ENCODE measurements at places on chromosomes 1 and 21.

GRCh38 chr1:37761416-37762095 lies 3.4 kb downstream of the EPHA10 start:
- DNase-seq = no peak

DNA sequence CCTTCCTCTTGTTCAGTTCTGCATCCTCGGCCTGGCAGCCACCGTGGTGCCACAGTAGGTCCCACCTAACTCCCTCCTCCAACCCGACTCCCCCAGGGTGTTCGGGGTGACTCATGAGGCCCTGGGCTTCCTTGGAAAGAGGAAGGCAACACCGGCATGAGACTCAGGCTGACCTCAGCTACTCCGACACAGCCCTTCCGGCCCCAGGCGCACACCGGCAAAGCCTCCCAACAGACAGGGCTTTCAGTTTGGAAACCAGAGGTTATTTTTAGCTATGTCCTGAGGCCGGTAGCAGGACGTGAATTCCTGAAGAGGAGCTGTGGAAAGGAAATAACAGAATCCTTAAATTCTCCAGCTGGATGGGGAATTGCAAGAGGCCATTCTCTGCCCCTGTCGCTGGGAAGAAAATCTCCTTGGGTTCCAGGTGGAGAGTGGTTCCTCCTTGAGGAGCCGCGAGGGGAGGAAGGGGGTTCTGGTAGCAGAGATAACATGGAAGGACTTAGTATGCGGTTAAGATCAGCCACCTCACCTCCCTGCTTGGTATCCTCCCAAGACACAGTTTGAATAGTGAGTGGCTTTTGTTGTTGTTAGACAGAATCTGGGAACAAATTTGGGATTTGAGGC lies 24.4 kb downstream of the PLXNA2 start:
- DNase-seq = no peak

DNA sequence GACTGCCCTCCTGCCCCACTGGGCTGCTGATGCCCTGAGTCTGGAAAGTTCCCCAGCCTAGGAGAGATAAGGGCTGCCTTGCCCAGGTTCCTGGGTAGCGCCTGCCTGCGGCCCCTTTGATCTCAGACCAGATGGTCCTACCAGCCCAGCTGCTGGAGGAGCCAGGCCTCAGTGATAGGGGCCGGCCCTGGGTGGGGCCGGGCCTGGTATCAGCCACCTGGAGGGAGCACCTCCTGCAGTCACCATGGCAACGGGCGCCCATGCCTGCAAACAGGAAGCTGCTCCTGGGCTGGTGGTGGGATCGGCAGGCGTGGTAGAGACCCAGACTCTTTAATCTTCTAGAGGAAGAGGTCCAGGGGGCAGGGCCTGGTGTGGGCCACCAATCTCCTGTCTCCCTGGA lies 119.7 kb upstream of the WNT4 start:
- no peak for DNase-seq

DNA sequence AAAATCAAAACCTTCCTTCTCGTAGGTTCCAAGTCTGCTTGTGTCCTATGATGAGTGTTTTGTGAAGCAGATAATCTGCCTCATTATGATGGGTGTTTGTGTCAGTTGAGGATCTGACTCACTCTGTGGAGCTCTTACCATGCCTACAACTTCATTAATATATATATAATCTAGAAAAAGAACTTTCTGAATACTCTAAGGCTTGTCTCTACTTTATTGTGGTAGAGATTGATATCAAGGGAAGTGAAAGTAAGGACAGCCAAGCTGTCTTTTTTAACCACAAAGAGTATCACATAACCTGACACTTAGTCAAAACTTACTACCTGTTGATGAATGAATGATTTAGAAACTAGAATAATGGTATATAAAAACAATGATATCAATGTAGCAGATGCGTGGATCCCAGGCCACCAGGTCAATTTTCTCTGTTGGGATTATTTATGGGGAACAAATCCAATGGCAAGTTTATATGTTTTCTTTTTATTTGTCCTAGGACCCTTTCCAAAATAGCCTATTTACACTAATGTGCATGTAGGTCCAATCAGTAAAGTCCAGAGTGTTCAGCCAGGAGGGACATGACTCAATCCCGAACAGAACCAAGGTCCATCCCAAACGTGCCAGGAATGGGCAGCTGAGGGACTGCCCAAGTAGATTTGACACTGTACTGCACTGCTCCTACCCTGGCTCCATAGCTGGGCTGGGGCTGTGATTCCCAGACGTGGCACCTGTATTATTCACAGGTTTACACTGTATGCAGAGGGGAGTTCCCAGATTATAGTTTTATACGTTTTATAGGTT lies 182.3 kb upstream of the GREM2 start:
- DNase-seq = no peak

GRCh38 chr1:152108882-152109222 lies 6.4 kb downstream of the TCHH start:
- no peak for DNase-seq

DNA sequence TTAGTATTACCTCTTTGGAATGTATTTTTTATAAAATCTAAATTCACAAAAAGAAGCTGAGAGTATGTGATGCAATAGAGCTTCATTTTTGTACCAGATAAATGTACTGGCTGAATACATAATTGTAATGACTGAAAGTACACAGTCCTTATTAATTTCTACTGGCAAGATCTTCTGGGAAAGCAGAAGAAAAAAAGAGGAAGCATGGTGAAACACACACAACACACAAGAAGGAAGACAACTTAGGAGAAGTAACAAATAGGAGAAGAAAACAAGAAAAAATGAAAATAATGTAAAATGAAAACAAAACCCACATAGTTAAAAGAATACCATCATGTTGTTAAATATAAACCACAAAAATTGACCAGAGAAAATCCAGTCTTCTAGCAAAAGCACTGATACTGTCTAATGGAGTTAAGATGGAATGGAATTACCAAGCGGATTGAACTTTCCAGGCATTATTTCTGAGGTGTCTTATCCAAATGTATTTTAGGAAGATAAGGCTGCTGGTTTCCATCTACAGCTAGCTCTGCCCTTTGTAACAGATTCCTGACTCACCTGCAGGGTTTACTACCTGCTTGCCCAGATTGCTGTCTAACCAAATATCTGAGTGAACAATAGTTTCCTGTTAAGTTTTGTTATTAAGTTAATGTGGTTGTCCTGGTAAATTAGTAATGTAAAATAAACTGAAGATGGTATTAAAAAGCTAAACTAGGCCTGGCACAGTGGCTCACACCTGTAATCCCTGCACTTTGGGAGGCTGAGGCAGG lies 4.5 kb upstream of the COP1 start:
- no peak for DNase-seq

GRCh38 chr21:43827015-43827611 lies 37.7 kb downstream of the RRP1 start:
- DNase-seq = no peak

DNA sequence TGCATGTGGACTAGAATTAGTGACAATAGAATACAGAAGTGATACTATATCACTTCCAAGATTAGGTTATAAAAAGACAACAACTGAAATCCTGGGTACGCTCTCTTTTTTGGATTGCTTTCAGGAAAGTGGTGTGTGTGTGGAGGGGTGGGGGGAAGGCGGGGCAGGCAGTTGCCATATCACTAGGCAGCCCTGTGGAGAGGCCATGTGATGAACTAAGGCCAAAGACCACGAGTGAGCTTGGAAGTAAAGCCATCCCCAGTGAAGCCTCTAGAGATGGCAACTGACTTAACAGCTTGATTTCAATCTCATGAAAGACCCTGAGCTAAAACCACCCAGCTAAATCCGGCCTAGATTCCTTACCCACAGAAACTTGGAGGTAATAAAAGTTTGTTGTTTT lies 6.2 kb upstream of the ASPM start:
- no peak for DNase-seq

DNA sequence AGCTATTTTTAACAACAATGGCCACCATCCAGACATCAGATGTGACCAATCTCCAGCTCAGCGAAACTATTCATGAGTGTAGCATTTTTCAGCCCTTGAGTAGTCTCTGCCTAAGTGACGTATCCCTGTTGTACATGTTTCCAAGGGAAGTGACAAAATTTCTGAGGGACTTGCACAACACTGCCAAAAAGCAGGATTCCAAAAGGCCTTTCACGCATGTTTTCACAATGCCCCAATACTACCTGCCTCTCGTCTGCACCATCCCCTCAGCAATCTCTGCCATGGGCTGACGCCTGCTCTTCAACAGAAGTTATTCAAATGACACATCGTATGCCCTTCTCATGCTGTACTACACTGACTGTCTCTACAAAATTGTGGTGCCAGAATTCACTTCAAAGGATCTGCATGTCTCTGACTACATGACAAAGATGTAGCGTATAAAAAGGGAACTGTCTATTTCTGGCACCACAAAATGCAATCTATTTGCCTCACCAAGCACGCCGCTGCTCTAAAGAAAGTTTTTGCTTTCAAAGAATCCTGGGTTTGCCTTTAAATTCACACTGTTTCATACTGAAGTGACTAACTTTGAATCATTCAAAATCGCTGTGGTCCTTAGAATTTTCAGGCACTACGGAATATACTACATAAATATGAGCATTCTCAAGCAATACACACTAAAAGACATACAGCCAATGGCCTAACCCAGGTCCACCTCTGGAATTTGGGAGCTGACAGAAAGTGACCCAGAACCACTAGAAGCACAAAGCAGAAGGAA lies 32.9 kb downstream of the JAK1 start:
- no peak for DNase-seq

GRCh38 chr1:24415910-24416665 lies 486 bp downstream of the NIPAL3 start:
- no peak for DNase-seq

GRCh38 chr1:180927841-180928240 lies 15.1 kb downstream of the KIAA1614 start:
- DNase-seq = no peak

DNA sequence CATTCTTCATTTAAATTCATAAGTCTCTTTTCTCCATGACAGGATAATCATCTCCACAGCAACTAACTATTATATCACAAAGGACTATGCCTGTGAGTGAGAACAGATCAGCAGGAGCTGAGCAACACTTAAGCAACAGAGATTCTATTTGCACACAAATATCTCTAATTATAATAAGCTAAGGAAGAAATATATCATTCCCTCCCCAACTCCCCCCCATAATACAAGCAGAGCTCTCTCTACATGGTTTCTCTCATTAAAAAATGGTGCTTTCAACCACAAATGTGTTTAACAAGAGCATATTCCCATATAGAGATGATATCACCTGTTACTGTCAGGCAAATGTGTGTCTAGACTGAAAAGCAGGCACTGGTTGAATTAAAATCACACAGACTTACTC lies 34.5 kb upstream of the NIBAN1 start:
- no peak for DNase-seq

GRCh38 chr1:5002676-5003075 lies 348.3 kb downstream of the AJAP1 start:
- no peak for DNase-seq

GRCh38 chr1:115640384-115640783 lies 1.4 kb upstream of the VANGL1 start:
- DNase-seq = no peak

- no peak for DNase-seq
Observed at GRCh38 chr1:18121072-18121820, 13.6 kb downstream of the IGSF21 start.

- DNase-seq = no peak
Observed at GRCh38 chr21:28751176-28751575, 241.5 kb downstream of the LTN1 start.

GRCh38 chr1:162388615-162389014 lies 7.1 kb downstream of the C1orf226 start:
- DNase-seq = no peak

GRCh38 chr1:19044975-19045831 lies 88.7 kb upstream of the IFFO2 start:
- no peak for DNase-seq

- DNase-seq = no peak
Observed at GRCh38 chr21:34938089-34938764, 110.9 kb downstream of the RUNX1 start.

DNA sequence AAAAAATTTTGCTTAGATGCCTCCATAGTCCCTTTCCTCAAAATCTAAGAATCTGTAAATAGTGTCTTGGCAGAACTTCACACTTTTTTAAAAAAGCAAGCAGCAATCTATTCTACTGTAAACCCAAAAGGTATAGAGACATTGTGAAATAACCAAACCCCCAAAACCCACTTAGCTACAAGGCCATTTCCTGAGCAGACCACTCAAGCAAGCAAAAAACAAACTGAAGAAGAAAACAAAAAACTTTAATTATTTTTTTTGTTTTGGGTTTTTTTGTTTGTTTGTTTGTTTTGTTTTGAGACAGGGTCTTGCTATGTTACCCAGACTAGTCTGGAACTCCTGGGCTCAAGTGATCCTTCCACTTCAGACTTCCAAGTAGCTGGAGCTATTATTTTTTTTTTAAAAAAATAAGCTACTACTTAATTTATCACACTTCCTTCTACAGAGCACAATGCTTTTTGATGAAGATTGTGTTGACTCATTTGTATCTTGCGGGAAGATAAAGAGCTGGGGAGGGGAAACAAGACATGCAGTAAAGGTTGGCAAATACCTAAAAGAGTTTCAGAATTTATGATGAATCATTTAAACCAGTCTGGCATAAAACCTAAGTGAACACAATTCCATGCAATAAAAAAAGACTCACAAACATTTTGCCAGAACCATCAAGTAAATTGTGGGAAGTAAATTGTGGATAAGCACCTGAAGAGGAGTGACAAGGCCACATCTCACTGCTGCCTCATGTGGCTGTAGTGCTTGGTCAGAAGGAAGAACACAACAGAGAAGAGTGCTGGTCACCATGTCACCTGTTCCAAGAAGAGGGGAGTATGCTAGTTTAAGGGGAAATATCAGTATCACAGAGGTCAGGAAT lies 2.7 kb upstream of the PTPN22 start:
- DNase-seq = peak; percentile 9

DNA sequence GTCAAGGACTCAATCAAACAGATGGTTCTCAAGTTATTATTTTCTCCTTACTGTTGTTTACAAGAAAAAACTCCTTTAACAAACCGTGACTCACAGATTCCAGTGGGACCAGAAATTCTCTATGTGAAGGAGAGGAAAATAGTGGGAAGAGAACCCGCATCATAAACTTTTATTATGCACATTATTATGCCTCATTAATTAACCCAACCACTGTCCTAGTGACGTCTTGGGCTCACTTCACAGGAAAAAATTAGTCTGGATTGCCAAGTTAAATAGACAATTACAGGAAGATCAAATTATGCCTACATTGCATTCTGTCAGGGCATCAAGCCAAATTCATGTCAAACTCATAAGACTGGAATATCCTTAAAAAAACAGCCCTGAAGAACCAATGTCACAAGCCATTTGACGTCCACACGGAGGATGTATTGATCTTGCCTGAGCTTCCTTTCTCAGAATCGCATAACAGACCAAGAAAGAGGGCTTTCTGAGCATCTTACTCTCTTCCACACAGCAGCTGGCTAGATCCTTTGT lies 347.8 kb downstream of the DUSP10 start:
- DNase-seq = no peak

- no peak for DNase-seq
Observed at GRCh38 chr1:164183854-164184635, 374.9 kb upstream of the PBX1 start.

DNA sequence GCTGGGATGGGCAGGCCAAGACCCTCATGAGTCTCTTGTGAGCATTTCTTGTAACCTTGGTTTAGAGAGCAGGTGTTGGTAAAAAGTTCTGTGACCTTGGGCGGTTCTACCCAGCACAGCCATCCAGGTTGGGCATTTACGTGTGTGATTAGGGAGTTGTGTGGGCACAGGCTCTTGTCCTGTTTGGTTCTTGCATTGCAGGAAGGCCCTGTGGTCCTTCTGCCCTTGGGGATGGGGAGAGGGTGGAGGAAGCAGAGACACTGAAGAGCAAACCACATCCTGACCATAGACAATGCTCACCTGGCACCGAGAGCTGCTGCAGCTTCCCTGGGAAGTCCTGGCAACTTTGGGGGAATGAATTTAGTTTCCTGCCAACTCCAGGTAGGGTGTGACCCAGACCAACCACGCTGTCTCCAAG lies 25.6 kb downstream of the RNF187 start:
- no peak for DNase-seq

- no peak for DNase-seq
Observed at GRCh38 chr1:63320022-63320721, 2.2 kb upstream of the FOXD3 start.

All from activated gamma-delta T cell treated with Interleukin-2 at 50 U/mL for 16 hours (primary cell).